ENCODE measurements at places on chromosomes 2 and 18.

DNA sequence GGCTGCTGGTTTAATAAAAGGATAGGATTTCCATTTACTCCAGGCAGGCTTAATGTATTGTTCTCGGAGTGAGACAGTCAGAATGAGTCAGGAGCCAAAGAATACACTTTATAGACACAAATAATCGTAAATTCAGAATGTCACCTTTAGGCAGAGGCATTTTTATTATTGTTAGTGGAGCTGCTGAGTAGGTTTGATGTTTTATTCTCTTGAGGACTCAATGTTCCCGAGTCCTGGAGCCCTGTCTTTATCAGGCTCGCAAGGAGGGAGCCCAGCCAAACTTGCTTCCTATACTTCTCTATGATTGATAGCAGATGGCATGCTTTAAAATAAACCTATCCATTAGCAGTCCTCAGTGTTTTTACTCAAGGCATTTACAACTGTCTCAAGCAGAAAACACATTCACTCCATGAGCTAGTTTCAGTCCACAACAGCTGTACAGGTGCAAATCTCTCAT is 492.3 kb upstream of the ZEB2 start:
- no peak overlapping the region for H3K4me3 ChIP-seq
- no peak overlapping the region for H3K27ac ChIP-seq
- H3K36me3 ChIP-seq = no peaks in the 10 kb centered on the region
- peaks cover 3% of the 10 kb centered on the region for H3K27me3 ChIP-seq

DNA sequence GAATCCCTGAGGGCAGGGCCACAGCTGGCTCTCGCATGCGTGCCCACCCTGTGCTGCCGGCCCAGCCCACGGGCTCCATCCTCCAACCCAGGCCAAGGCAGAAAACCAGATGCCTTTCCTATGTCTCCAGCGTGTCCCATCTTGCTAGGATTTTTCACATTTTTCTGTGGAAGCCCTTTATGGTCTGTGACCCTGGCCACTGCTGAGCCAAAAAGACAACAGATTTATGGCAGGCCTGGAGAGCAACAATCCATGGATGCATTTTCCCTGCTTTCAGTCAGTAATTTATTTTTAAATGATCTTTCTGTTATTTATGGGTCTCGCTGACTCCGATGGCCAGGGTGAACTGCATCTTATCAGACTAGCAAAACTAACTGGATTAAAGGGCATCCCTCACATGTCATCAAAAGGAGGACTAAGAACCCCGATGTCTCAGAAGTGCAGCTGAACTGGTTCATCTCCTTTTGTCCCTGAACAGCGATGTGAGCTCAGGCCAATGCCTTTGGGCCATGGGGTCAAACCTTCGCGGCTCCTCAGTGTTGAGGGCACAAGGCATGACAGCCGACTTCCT is 346.0 kb downstream of the CYRIA start:
- H3K4me1 ChIP-seq = no peaks in the 10 kb centered on the region
- H3K4me3 ChIP-seq = no peak overlapping the region
- no peak overlapping the region for H3K27ac ChIP-seq
- H3K27me3 ChIP-seq = no peaks in the 10 kb centered on the region

DNA sequence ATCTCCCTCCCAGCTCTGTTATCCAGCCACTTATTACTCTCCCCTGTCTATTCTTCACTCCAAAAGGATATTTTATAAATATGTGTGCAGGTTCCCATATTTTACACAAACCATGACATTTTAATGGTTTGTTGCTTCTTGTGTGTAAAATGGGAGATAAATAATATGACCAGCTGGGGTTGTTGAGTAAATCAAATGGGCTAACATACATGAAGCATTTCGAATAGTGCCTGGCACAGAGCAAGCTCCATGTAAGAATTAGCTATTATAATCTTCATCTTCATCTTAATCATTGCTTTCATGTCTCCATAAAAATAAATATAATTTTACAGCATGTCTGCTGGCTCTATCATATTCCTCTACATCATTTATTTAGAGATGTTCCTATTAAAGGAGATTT is 283.1 kb downstream of the RAD51AP2 start:
- no peak overlapping the region for H3K4me3 ChIP-seq
- no peak overlapping the region for H3K27ac ChIP-seq
- no peaks in the 10 kb centered on the region for H3K27me3 ChIP-seq
- no peaks in the 10 kb centered on the region for H3K4me1 ChIP-seq
- no peak for DNase-seq
- no peaks in the 10 kb centered on the region for H3K36me3 ChIP-seq

DNA sequence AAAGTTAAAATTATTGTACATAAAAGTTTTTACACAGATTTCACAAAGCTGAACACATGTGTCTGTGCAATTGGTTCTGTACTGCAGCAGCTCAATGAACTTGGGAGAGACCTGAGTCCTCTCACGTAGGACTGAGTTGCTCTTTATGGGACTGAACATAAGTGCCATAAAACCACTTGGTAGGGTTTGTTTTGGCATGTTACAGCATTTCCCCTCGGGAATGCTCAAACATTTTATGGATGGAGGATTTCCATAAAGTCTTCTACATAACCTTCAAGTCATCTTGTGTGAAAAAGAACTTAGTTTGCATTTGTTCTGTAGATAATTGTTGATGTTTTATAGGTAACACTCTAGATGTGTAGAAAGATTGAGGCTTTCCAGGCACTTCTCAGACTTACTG is 15.9 kb downstream of the LYPD6 start:
- H3K36me3 ChIP-seq = no peaks in the 10 kb centered on the region
- no peak overlapping the region for H3K4me3 ChIP-seq
- H3K4me1 ChIP-seq = no peaks in the 10 kb centered on the region
- no peak for DNase-seq
- H3K27me3 ChIP-seq = peaks cover 9% of the 10 kb centered on the region

DNA sequence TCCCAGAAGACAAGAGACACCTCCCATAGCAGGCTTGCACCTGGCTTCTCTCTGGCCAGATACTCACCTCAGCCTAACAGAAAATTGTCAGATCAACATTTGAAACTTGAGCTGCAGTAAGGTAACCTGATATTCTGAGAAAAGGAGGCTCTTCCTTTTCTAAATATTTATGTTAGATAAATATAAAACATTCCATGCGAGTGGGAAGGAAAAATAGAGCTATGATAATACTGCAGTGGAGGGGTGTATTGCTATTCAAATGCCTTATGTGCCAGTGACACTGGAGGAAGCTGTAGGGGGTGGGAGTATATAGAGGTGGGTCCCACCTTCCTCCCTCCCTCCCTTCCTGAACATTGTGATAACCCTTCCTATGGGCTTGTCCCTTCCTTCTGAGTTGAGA is 515.5 kb upstream of the CHAC2 start:
- H3K4me3 ChIP-seq = no peak overlapping the region
- H3K27me3 ChIP-seq = no peaks in the 10 kb centered on the region
- H3K27ac ChIP-seq = no peak overlapping the region
- no peak for DNase-seq
- peaks cover 5% of the 10 kb centered on the region for H3K4me1 ChIP-seq

GRCh38 chr2:80030135-80030534 is 274.4 kb downstream of the LRRTM1 start:
- DNase-seq = no peak
- H3K27ac ChIP-seq = no peak overlapping the region
- H3K27me3 ChIP-seq = no peaks in the 10 kb centered on the region
- no peak overlapping the region for H3K4me3 ChIP-seq
- H3K36me3 ChIP-seq = no peaks in the 10 kb centered on the region

DNA sequence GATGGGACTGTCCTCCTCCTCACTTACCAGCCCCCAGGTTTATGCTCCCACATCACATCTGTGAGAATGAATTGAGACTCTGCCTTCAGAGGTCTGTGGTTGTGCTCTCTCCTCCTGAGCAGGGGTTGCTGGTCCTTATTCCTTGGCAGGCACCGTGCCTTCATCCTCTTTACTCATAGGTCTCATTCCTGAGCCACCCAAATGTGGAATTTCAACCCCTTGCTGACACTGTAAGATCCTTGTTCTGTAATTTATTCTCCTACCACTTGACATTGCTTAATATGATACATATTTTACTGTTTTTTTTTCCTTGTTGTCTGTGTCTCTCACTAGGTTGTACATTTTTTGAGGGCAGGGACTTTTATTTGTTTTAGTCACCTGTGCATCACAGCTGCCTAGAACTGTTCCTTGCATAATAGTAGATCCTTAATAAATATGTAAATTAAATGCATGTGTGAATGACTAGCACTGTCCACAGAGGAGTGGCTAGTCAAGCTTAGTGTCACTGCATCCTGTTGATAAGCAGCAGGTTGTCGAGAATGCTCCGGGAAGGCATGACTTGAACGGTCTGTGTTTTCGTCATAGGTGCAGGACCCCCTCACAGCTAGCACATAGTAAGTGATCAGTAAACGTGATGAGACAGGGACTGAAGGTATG is 180.6 kb downstream of the ZNF407 start:
- H3K27ac ChIP-seq = no peak overlapping the region
- no peaks in the 10 kb centered on the region for H3K27me3 ChIP-seq
- H3K36me3 ChIP-seq = peaks cover 18% of the 10 kb centered on the region
- no peak for DNase-seq
- H3K4me3 ChIP-seq = no peak overlapping the region

DNA sequence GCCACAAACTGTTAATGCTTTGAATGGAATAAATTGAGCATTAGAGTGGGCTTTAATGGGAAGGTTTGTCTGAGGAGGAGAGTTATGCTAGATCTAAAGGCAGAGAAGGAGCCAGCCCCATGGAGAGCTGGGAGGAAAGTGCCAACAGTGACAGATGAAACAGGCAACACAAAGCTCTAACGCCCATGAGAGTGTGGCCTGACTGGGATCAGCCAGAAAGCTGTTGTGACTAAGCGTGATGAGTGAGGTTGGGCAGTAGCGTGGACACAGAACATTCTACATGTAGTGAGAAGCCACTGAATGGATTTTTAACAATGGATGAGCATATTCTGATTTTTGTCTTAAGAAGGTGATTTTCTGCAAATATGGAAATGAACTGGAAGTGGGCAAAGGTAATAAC is 185.3 kb upstream of the SIX2 start:
- no peak overlapping the region for H3K27ac ChIP-seq
- H3K4me1 ChIP-seq = no peaks in the 10 kb centered on the region
- no peaks in the 10 kb centered on the region for H3K36me3 ChIP-seq
- no peak overlapping the region for H3K4me3 ChIP-seq

DNA sequence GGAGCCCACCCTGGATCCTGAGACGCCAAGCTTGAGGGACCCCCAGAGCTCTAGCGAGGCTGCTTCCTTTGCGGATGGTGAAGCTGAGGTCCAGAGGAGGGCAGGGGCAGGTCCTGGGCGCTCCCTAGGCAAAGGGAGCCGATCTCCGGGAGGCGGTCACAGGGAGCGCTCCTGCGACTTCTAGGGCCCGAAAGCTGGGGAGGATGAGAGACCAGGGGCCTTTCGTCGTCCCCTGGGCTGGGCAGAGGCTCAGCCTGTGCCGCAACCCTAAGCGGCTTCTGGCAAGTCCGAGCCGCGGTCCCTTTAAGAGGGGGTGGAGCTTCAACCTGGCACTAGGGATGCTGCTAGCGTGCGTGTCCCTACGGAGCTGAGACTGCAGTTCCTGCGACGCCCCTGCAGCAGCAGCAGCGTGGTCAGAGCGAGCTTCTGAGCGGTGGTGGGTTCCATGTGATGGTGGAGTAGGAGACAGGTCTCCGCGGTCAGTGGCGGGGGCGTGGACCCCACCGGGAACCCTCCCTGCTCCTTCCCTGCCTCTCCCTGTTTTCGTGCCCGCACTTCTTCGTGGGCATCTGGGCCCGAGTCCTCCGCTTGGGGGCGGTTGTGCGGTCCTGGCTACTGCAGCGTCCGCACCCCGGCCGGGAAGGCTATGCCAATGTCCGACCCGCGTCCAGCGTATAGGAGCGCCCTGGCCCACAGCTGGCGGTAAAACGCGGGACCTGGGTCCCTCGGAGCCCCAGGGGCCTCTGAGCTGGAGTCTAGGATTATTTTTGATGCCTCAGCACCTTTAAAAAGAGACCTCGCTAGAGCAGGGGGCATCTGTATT is 154.6 kb downstream of the CCDC74A start:
- H3K27ac ChIP-seq = peak overlapping the region; percentile 90
- no peaks in the 10 kb centered on the region for H3K27me3 ChIP-seq
- H3K4me3 ChIP-seq = peak overlapping the region; percentile 90
- peaks cover 52% of the 10 kb centered on the region for H3K4me1 ChIP-seq
- peaks cover 37% of the 10 kb centered on the region for H3K36me3 ChIP-seq

DNA sequence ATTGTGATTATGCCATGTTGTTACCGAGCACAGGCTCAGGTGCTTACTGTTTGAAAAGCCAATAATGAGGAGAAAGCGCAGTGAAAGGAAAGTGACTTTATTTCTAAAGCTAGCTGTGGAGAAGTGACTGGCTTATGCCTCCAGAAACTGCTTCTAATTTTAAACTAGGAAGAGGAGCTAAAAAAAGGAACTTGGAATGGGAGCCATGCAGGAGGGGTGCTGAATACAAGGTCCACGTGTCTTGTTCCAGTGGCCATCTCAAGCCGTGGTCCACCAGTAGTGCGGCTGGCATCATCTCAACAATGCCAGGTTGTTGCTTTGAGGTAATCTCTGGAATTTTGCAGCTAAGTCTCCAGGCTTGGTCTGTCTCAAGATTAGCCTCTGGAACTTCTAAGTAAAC is 282.0 kb downstream of the THSD7B start:
- no peaks in the 10 kb centered on the region for H3K36me3 ChIP-seq
- H3K27ac ChIP-seq = no peak overlapping the region
- H3K4me1 ChIP-seq = no peaks in the 10 kb centered on the region
- H3K4me3 ChIP-seq = no peak overlapping the region

DNA sequence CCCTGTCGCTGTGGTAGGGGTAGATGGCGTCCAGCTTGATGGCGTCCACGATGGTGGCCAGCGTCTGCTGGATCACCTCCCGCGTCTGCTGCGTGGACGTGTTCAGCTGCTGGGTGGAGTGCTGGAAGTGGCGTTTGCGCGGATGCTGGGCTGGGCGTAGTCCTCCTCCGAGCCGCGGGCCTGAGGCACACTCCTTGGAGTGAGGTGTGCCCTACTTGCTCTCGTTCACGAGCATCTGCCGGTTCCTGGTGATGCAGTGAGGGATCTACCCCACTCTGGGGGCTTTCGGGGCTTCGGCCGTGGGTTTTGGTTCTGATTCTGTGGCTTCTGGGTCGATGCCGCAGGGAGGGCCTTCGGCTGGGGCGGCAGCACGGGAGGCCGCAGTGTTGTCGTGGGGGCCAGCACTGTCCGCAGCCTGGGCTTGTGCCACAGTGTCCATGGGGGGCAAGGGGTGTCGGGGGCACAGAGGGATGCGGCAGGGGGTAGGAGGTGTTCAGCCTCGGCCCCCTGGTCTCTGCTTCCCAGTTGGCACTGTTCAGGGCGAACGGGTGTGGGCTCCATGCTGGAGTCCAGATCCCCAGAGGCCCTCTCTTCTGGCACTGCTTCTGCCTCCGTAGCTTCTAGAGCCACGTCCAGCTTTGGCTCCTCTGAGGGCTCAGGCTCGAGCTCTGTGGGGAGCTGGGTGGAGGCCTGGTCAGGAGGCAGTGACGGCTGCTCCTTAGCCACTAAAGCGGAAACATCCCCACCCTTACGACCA is 890.6 kb upstream of the LRRTM1 start:
- H3K36me3 ChIP-seq = no peaks in the 10 kb centered on the region
- no peak for DNase-seq
- no peaks in the 10 kb centered on the region for H3K4me1 ChIP-seq
- H3K27me3 ChIP-seq = no peaks in the 10 kb centered on the region
- H3K4me3 ChIP-seq = no peak overlapping the region
- H3K27ac ChIP-seq = no peak overlapping the region

GRCh38 chr2:158533009-158533408 is 76.3 kb downstream of the PKP4 start:
- peaks cover 35% of the 10 kb centered on the region for H3K36me3 ChIP-seq
- H3K27me3 ChIP-seq = no peaks in the 10 kb centered on the region
- no peaks in the 10 kb centered on the region for H3K4me1 ChIP-seq
- H3K4me3 ChIP-seq = no peak overlapping the region
- DNase-seq = no peak

Data from activated T-cell treated with anti-CD3 and anti-CD28 coated beads, Interleukin-2, amount 50 U/mL, for 24 hours (primary cell).